Epithelial cell of esophagus (primary cell): ENCODE measurements at places on chromosomes 2 and 18.

- DNase-seq, result no peak
Measured at GRCh38 chr2:106983305-106983704, 97.3 kb upstream of the ST6GAL2 start.

GRCh38 chr2:150011161-150011730 lies 423.7 kb upstream of the MMADHC start:
- DNase-seq, result no peak

GRCh38 chr2:239429473-239430350 lies 28.9 kb upstream of the HDAC4 start:
- no peak for DNase-seq

DNA sequence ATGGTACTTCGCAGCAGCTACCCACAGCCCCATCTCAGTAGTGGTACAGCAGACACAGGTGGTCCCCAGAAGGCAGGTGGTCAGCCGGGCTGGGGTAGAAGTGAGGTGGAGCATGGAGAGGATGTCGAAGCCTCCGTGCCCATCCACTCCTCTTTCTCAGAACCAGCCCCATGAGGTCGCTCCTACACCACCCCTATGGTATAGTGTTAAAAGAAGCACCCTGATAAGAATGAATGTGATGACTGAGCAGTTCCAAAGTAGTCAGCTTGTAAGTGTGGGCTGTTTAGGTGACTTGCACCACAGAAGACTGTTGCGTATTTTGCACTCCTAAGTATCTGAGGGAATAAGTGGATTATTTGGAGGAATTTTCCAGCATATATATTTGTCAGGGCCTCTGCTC lies 111.3 kb downstream of the WDSUB1 start:
- no peak for DNase-seq

DNA sequence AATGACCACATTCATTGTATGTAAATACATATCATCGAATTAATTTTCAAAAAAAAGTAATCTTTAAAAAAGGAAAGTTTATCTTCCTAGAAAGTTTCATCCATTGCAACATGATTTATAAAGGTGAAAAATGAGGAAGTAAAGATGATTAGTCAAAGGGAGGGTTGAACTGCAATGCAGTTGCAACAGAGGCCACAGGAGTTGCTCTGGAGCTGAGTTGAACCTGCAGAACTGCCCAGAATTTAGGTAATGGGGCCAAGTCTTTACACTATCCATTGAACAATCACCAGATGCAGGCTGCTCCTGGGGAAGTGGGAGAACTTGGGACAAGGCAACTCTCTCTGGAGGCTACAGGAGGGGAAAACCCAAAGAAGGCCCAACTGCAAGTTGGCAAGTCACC lies 390.7 kb downstream of the METTL4 start:
- peak; percentile 79 for DNase-seq

- DNase-seq, result no peak
Measured at GRCh38 chr18:5891184-5891853, 4.0 kb downstream of the TMEM200C start.

DNA sequence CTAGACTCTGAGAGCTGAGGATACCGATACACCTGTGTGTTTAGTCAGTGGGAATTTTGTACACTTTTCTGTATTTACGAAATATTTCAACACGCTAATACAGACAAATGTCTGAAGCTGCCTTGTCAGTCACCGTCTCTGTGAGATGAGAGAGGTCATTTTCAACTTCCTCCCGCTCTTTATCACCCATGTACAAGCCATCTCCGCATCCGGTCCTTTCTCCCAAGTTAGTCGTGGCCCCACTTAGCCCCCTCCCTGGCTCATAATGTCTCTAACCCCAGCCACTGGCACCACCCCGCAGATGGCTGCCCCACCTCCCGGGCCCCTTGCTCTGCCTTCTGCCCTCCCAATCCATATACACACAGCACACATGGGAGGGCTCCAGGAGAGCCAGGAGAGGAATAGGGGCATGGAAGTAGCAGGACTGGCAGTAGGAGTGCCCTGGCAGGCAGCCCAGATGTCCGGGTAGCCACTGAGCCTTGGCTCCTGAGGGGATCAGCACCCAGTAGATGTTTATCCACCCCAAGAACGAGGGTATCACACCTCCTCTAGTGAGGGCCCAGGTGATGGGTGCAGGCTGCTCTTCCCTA lies 2.0 kb upstream of the RUFY4 start:
- DNase-seq, result no peak

DNA sequence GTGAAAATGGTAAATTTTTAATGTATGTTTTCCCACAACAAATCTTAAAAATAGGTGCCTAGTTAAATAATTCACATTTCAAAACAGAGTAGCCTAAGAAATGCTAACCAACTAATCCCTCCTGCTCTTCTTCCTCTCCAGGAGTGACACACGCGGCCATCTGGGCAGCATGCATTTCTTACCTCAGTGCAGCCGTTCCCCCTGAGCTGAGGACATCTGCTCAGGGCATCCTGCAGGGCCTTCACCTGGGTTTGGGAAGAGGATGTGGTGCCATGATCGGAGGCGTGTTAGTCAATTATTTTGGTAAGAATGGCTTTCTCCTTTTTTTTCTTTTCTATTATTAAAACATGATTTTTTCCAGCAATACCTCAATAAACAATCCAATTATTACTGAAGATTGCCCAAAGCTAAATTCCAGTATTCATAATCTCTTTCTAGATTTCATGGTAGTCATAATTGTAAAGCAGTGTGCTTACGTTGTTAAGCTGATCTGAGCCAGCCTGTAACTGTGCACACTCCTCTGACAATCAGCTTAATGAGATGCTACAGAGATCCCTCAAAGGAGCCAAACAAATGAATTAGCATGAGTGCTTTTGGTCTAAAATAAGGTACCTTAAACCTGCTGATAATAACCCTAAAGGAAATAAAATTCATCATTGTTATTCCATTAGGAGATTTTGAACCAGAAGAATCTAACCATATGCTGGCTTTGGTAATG lies 45.8 kb downstream of the NEMP2 start:
- DNase-seq, result no peak

- no peak for DNase-seq
Measured at GRCh38 chr2:55164534-55165480, 67.3 kb downstream of the CLHC1 start.

- DNase-seq, result no peak
Measured at GRCh38 chr2:60118061-60118460, 435.4 kb downstream of the BCL11A start.

- peak; percentile 91 for DNase-seq
Measured at GRCh38 chr2:85318222-85319074, 9.3 kb downstream of the TGOLN2 start.

DNA sequence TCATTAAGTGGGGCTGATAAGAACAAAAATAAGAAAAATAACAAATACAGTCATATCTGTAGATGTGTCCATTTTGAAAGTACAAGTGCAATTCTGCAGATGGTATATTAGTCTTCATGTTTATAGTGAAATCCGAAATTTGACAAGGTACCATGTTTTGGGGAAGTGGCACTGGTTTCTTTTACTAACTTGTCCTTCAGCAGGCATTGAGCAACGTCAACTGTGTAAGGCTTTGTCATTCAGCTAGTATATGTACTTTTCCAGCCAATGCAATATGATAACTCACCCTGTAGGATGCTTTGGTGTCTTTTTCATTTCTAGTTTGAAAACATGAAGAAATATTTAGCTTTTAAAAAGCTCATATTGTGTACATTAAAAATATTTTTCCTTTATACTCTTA lies 139.9 kb downstream of the MCFD2 start:
- DNase-seq, result no peak

- DNase-seq, result no peak
Measured at GRCh38 chr2:39124746-39125057, 3.9 kb upstream of the SOS1 start.
